ENCODE measurements at places on chromosomes 7 and 10.

DNA sequence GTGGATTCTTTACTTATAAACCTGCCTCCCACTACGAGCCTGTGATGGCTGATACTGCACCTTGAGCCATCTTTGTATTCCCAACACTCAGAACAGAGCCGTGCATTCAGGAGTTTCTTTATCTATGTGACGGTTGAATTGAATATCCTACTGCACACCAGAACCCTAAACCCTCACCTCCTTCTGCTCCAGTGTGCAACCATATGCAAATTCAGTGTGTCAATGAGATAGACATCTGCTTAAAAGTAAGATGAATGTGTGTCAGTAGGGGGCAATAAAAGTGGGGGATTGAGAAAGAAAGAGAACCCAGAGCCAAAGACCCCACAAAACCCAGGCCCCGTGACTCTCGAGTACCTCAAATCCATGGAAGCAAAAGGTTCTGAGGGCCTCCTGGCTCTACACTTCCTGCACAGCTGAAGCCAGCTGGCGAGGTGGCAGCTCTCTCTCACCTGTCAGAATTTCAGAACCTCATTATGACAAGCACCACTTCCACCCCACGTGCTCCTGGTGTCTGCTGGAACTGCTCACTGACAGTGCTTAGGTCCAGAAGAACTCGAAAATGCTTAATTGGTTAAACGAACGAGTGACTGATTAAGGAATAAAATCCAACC is 143.3 kb upstream of the GPR26 start:
- no peak for DNase-seq

DNA sequence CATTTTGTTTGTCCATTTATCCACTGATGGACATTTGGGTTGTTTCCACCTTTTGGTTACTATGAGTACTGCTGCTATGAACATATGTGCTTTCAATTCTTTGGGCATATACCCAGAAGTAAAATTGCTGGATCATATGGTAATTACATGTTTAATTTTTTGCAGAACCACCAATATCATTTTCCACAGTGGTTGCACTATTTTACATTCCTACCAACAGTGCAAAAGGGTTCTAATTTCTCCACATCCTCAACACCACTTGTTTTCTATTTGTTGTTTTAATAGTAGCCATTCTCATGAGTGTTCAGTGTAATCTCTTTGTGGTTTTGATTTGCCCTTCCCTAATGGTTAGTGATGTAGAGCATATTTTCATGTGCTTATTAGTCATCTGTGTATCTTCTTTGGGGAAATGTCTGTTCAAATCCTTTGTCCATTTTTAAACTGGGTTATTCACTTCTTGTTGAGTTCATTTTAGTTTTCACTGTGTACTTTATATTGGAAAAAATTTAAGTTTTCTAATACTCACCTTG is 101.9 kb downstream of the HIBADH start:
- DNase-seq = no peak

GRCh38 chr10:126207313-126207771 is 180.9 kb downstream of the ADAM12 start:
- DNase-seq = no peak

GRCh38 chr10:97798958-97799610 is 27.3 kb upstream of the SFRP5 start:
- no peak for DNase-seq

- DNase-seq = no peak
Measured at GRCh38 chr10:116817178-116817577, 32.1 kb upstream of the ENO4 start.

GRCh38 chr7:123539871-123540270 is 5.5 kb upstream of the IQUB start:
- DNase-seq = no peak

GRCh38 chr10:124614003-124614659 is 130.0 kb downstream of the FAM53B start:
- no peak for DNase-seq

DNA sequence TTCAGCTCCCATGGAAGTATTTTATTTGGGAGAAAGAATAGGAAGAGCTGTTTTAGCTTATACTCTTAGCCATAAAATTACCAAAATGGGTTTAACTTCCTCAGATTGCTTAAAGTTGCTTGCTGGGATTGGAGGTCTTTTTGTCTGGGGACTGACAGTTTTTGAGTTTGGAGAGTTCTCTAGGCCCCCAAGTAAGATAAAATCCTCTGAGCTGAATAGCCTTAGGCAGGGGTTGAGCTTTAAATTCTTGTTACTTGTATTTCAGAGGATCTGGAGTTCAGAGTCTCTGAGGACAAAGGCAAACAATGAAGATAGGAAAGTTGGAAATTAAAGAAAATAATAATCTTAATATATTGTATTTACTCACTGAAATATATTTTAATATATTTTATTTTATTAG is 294.4 kb upstream of the DKK1 start:
- no peak for DNase-seq

DNA sequence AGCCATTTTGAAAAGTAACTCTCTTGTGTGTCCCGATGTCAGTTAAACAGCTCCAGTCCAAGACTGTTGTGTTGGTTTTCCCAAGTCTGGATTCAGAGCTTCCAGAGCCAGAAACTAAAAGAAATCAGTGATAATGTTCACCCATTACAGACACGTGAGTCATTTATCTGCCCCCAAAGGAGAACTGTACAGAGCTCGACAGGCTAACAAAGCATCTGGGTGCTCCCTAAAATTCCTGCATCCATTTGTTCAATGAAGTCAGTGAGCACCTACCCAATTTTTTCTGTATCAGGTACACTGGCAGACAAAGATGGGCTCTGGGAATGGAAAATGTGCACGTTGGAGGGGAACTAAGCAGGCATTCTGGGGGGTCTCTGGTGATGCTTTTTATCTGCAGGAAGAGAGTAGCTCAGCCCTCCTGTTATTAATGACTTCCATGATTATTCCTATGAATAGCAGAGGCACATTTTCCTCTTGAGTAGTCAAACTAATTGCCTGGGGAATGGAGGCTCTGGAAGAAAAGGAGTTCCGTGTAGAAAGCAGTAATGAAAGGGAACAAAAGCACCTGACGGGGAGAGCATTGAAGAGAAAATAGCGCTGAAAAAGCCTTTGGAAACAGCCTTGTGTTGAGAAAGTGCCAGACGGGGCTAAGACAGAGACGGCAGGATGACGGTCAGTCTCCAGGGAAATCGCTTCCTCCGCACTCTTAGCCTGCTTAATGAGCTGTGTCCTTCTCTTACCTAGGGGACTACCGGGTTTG is 75.3 kb downstream of the GAD2 start:
- no peak for DNase-seq

- no peak for DNase-seq
Measured at GRCh38 chr10:80260295-80261243, 28.9 kb downstream of the MAT1A start.

GRCh38 chr10:26566525-26567350 is 128.6 kb downstream of the APBB1IP start:
- DNase-seq = no peak

- DNase-seq = no peak
Measured at GRCh38 chr10:31749981-31750840, 178.4 kb downstream of the ARHGAP12 start.

DNA sequence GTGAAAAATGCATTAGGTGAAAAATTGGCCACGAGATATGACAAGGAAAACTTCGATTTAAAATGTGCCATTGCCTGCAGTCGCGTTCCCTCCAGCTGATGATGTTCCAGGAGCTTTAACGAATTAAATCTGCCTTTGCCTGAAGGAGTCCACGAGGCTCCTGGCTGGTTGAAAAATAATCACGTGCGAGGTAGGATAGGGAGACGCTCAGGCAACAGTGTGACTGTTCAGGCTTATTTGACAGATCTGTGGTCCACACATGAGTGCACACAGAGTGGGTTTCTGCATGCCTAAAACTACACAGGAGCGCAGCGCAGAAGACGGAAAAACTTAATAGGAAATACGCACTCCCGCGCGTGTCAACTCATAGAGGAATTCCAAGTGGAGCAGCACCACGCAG is 204.0 kb upstream of the PITRM1 start:
- DNase-seq = no peak

DNA sequence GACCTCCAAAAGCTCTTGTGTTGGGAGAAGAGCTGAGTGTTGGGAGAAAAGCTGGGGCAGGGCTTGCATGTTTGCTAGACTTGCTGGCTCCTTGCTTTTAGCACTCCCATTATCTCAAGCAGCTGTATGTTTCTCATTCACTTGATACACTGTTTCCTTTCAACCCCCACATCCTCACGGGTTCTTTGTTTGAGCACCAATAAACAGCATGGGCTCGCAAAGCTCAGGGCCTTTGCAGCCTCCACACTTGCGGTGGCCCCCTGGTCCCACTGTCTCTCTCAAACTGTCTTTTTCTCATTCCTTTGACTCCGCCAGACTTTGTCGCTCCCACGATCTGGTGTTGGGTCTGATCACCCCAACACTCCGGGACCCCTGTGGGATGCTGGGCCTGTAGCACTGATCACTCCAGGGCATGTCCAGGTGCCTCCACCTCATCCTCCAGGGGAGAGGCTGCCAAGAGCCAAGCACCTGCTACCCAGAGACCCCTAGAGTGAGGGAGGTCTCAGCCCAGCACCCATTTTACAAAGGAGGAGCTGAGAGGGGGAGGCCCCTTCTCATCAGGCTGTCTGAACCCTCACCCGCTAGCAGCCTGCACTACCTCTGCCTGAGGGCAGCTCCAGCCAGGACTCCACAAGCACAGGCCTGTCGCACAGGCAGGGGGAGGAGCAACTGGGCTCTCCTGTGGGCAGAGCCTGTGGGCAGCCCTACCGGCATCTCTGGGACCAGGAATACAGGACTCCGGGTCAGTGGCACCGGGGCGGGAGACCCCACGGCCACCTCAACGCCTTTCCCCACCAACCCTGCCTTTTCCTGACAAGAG is 49.1 kb upstream of the MSMB start:
- DNase-seq = no peak

GRCh38 chr10:121080281-121080891 is 229.2 kb downstream of the WDR11 start:
- no peak for DNase-seq

- no peak for DNase-seq
Measured at GRCh38 chr10:79941146-79941545, 7.8 kb downstream of the SFTPD start.

DNA sequence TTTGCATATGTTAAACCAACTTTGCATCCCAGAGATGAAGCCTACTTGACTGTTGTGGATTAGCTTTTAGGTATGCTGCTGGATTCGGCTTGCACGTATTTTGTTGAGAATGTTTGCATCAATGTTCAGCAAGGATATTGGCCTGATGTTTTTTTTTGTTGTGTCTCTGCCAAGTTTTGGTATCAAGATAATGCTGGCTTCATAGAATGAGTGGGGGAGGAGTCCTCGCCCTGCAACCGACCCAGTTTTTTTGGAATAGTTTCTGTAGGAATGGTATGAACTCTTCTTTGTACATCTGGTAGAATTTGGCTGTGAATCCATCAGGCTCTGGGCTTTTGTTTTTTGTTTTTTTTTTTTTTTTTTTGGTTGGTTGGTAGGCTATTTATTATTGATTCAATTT is 147.9 kb downstream of the AHR start:
- DNase-seq = no peak

- peak; percentile 95 for DNase-seq
Measured at GRCh38 chr10:73848821-73849489, 25.4 kb downstream of the CAMK2G start.

GRCh38 chr10:71504570-71504969 is 107.8 kb downstream of the CDH23 start:
- no peak for DNase-seq

DNA sequence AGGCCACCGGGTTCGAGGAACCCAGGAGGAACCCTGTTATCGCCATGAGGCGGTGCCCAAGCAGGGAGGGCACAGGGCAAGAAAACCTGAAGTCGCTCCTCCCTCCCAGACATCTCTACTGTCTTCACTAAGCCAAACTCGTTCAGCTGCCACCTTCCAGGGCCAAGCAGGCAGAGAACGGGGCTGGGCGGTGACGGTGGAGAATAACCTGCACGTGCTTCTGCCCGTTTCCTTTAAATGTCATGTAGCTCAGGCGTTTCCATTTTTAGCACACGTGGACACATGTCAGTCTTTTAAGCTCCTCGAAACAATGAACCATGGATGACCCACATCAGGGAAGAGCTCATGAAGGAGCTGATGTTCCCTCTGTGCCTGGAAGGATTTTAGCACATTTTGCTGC is 124.3 kb upstream of the KLF6 start:
- DNase-seq = no peak

DNA sequence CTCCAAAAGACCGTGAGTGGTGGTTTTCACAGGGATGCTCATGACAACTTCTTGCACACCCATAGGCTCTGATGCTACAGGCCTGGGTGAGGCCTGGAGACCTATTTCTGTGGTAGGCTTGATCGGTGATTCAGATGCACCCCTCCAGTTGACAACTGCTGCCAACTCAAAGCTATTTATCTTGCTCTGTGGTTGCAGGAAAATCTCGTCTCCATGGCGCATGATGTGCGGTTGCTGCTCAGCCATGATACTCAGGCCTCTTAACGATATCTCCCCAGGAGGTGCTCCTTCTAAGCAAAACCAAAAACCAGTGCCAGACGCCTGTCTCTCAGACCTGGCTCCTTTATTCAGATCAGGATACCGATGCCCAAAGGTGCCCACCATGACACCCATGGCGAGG is 31.4 kb downstream of the C10orf90 start:
- no peak for DNase-seq

DNA sequence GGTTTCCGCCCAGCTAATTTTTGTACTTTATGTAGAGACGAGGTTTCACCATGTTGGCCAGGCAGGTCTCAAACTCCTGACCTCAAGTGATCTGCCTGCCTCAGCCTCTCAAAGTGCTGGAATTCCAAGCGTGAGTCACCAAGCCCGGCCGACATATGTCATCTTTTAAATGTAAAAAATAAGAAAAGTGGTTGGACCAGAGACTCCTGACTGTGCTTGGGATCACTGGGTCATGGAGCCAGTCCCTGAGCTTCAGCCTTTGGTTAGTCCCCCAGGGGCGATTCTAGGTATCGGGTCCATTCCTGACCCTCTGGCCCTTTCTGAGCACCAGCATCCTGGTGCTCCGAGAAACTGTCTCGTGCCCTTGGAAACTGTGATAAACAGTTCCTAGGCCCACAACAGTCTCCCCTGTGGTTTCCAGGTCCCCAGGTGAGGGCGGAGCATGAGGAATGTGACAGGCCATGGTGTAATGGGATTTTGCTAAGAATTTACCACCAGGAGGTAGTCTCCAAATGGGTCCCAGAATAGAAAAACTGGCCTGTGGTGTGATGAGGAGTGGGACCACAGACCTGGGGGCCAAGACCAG is 32.8 kb downstream of the UBTD1 start:
- DNase-seq = no peak

GRCh38 chr10:109698086-109698485 is 225.2 kb downstream of the XPNPEP1 start:
- no peak for DNase-seq

GRCh38 chr7:104883248-104883717 is 130.7 kb upstream of the KMT2E start:
- DNase-seq = no peak

GRCh38 chr7:99193527-99194220 is 14.2 kb downstream of the KPNA7 start:
- no peak for DNase-seq
